T follicular helper cell (primary cell): ENCODE measurements at places on chromosomes 2 and 18.

DNA sequence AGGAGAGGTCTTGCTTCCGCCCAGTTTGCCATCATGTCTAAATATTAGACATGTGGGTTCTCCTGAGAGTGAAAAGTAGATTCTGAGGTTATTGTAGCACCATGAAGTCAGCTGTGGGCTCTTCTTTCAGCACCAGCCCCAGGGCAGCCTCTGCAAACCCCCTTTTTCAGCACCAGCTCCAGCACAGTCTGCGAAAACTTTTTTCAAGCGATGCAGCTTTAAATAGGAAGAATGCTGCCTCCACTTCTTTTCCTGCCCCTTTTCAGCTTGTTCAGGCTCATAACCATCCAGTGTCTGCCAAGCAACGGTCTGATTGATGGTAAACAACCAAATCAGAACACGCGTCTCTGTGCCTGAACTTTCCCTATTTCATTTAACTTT lies at the start of gene COL5A2:
TSS of gene COL5A2 (minus strand) at position 192 of the 381 bp plus-strand sequence. CDS start at position 35, 157 bp downstream.
- DNase-seq: no peak

DNA sequence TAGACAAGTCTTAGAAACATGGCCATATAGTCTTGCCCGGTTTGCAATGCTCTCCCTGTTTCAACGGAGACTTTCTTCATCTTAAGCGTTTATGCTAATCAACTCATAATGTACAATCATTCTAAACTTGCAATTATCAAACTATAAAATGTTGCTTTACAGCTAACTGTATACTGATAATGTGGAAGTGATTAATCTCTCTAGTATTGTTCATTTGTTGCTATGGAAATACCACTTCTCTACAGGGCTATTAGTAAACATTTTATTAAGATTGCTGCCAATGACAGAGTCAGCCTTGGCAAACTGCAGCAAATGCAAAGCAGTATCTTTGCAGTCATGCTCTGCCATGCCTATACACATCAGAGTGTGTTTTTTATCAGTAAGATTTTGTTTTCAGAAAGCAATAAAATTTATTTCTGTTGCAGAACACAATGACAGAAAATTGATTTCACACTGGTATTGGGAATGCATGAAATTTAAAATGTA lies 1201.8 kb upstream of the CDH2 start:
- no peak for DNase-seq

DNA sequence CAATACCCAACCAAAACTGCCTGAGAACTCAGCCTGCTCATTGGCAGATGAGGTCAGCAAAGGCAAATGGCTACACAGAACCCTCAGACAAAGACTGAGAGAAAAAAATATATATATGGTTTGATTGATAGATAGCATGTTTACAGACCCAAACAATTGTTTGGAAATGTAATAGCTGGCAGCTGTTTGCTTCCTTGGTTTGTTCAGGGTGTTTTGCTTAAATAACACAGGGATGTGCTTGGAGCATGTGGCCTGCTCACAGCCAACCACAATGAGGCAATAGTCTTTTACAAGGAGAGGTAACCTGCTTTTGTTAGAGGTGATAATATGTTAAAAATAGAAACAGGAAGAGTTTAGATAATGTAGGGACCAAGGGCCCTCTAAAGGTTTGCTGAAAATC lies 84.5 kb downstream of the PDK1 start:
- no peak for DNase-seq

DNA sequence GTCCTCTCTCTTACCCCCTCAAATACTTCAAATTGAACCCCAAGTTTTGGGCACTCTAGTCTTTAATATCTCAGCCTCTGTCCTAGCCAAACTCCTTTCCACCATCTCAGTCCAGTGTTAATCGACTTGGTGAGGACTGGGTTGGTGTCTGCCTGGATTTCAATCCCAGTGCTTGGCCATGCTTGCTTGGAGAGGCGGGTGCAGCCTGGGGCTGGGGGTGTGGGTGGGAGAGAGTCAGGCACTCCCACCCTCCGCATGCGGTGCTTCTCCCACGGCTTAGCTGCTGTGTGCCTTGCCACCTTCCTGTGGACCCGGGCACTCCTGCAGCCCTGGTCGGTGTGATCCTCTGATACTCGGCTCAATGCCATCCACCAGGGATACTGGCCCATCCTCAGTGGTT lies 220.8 kb upstream of the HDAC4 start:
- DNase-seq: no peak

GRCh38 chr2:86645752-86646151 lies 22.1 kb upstream of the RNF103 start:
- DNase-seq: no peak

DNA sequence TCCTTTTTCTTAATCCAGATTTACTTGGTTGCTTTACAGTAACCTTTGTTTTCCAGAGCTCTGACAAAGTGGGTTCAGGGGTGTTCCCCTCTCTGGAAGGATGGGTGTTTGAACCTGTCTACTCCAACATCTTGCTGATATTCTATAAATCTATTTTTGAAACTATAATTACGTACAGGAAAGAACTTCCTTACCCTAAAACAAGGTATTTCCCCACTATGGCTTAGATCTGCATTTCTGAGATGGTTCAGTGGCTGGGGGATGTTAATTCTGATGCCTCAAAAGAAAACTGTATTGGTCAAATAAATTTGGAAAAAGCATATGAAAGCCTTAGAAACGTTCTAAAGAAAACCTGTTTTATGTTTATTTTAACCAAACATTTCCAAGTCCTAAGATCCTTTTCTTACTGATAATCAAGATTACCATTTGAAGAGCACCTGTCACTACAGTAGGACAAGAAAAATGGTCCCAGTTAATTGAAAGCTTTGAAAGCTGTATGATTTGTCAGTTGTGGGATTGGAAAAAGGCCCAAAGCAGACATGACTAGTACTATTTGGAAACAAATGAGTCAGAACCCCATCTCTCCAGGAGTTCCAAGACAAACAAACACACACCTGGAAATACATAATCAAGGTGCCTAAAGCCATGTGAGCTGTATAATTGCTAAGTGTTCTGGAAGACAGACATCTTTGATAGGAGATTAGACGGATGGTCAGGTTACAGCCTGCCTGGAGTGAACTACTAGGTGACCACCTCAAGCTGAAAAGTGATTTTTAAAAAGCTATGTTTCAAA lies 57.5 kb downstream of the KDM3A start:
- DNase-seq: no peak

DNA sequence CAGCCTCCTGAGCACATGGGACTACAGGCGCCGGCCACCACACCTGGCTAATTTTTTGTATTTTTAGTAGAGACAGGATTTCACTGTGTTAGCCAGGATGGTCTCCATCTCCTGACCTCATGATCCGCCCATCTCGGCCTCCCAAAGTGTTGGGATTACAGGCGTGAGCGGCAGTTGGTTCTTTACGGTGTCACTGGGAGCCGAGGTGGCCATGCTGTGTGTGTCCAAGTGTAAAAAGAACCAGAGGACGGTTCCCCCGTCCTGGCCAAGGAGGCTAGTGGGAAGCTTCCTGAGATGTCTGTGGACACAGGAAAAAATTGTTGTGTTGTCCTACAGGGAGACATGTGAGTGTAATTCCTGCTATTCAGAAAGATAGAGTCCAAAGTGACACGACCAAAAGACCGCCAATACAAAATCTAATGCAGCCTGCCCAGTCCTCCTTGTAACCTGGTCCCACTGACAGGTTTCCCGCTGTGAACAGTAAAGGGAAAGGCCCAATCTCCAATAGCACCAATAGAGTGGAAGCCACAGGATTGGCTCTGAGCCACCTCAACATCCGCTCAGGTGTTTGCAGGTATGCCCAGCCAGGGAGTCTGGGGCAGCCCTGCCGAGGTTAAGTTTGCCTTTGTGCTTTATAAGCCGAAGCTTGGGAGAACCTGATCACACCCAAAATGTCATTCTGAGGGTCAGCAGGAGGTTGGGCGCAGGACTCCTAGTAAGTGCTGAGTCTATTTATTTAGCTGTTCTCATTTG lies 40.6 kb downstream of the NCK2 start:
- no peak for DNase-seq

- no peak for DNase-seq
Measured at GRCh38 chr2:150882751-150883612, 378.7 kb downstream of the RBM43 start.

GRCh38 chr2:16174693-16175045 lies 234.3 kb downstream of the MYCN start:
- DNase-seq: no peak

- DNase-seq: no peak
Measured at GRCh38 chr2:64462940-64463700, 9.2 kb downstream of the LGALSL start.

DNA sequence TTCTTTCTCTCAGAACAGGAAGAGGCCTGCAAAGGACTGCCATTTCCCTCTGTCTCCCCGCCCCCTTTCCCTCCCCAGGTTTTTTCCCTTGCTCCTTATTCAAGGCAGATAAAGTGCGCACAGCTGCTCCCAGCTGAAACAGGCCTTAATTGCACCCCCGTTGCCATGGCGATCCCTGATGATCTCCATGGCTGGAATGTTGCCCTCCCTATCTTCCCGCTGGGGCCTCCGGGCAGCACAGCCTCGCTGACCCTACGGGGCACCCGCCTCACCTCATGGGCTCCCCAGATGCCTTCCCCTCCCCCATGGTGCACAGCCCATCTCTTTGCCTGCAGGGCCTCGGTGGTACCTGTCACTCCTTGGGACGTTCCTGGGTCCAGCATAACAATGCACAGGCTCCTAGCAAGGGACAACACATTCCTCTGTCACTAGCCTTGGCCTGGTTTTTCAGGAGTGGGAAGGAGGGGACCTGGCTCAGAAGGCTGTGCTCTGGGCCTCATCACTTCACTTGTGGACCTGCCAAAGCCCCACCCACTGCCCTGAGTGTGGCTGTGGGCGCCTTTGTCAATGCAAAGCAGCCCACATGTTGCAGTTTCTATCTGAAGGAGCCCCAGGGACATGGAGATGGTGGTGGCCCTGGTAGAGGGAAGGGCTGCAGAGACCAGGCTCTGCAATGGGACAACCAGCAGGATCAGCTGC lies 115.0 kb downstream of the CELF4 start:
- DNase-seq: no peak

DNA sequence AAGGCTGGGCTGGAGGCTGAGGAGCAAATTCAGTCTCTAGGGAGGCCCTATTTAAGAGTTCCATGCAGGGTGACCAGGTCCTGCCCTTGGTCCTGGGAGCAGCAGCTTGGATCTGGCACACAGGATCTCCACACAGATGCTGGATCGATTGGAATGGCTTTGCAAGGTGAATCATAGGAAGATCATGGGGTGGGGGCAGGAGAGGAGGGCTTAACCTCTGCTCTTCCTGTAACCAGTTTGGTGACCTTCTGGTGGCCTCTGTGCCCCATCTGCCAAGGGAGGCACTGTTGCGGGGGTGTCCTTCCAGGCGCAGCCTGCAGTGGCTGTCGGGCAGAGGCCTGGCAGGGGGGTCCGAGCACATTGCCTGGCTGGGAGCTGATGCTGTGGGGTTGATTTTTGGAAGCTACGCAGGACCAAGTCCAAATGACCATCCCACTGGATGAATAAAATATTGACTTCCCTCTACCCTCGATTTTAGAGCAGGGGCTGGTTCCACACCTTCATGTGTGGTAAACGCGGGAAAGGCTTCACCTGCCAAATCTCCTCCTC lies 79.7 kb downstream of the EDAR start:
- DNase-seq: no peak

DNA sequence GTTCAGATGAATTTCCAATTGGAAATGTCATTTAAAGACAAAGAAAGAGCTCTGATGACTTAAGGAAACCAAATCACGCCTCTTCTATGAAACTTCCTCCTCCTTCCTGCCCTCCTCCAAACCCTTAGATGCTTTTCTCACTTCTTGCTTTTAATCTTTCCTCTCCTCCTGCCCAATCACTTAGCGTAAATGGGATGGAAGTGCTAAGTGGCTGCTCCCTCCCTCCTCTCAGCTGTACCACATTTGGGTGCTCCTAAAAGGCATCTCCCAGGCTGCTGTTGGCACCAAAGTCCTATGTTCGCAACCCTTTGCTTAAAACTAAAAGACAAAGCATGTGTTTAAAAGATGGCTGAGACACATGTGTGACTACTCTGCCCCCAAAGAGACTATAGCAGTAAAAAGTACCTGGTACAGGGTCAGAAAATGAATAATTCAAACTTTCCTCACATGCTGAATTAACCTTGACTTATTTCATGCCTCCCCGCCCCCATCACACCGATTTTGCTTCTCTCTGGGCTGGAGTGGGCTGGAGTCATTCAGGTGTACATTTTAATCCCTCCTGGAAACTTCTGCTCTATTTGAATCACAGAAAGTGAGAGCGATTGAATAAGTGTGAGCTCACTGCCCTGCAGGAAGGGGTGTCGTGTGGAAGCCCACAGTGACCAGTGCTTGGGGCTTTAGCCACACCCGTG lies 59.2 kb upstream of the KLF7 start:
- DNase-seq: no peak

- no peak for DNase-seq
Measured at GRCh38 chr2:43950383-43951008, 45.3 kb downstream of the LRPPRC start.

DNA sequence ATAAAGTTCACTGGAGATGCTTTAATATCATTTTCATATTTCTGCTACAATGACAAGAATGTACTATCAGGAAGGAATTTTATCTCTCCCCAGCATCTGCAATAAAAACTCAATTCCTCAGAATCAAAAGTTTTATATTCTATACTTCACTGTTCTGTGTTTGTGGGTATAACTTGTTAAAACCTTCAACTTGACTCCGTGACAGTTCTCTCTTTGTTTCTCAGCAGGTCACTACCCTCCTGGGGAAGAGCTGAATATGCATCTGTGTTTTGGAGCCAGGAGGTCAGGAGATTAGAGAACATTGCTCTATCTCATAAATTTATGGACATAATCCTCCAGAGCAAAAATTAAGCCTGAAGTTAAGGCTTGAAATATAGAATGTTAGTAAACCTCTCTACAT lies 411.4 kb downstream of the TRIB2 start:
- no peak for DNase-seq

DNA sequence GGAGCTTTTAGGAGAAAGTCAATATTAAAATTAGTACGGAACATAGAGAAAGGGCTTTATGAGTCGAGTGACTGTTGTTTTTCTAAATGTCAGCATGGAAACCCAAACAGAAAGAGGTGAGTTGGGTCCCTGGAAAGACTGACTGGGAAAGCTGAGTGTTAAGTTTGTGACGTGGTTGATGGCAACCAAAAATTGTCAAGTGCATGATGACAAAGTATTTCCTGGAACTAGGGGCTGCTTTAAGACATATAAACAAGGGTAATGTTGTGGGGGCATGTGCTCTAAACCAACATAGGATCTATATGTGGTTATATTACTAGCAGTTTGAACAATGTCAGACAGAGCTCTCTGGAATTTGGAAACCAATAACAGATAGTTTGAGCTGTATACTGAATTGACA lies 50.9 kb upstream of the GPD2 start:
- no peak for DNase-seq

- no peak for DNase-seq
Measured at GRCh38 chr2:11388262-11389051, 44.0 kb upstream of the ROCK2 start.

GRCh38 chr2:214652473-214652872 lies 157.0 kb downstream of the BARD1 start:
- no peak for DNase-seq

DNA sequence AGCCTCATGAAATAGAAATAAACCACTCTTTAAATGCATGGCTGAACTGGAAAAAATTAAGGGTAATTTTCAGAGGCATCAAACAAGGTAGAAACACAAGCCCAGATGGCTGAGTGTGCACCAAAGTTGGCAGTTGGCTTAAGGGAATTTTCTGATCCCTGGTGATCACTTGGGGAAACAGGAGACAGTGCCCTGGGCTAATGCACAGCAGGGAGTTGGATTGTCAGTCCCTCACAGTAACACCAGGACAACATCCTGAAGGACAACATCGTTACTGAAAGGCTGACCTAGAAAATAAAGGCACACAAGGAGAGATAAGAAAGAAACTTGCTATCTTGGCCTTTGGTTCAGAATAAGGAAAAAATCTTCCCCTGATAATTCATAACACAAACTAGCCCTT lies 417.0 kb downstream of the SLC4A3 start:
- no peak for DNase-seq

GRCh38 chr2:3024401-3024935 lies 353.1 kb downstream of the EIPR1 start:
- no peak for DNase-seq
